CD8-positive, alpha-beta memory T cell (primary cell): ENCODE measurements at places on chromosomes 7 and 10. TPM values are rescaled to one million over a fixed set of nuclear protein-coding genes. Genes with fewer than 3 reads are reported as not detected.

ZSWIM8 gene
- 57.6 TPM for total RNA-seq

EPDR1 gene
- 1.1 TPM for total RNA-seq

GPC2 gene
- total RNA-seq, result 2.1 TPM

NPTX2 gene
- not detected for total RNA-seq
